ENCODE measurements at places on chromosomes 5 and 9.

DNA sequence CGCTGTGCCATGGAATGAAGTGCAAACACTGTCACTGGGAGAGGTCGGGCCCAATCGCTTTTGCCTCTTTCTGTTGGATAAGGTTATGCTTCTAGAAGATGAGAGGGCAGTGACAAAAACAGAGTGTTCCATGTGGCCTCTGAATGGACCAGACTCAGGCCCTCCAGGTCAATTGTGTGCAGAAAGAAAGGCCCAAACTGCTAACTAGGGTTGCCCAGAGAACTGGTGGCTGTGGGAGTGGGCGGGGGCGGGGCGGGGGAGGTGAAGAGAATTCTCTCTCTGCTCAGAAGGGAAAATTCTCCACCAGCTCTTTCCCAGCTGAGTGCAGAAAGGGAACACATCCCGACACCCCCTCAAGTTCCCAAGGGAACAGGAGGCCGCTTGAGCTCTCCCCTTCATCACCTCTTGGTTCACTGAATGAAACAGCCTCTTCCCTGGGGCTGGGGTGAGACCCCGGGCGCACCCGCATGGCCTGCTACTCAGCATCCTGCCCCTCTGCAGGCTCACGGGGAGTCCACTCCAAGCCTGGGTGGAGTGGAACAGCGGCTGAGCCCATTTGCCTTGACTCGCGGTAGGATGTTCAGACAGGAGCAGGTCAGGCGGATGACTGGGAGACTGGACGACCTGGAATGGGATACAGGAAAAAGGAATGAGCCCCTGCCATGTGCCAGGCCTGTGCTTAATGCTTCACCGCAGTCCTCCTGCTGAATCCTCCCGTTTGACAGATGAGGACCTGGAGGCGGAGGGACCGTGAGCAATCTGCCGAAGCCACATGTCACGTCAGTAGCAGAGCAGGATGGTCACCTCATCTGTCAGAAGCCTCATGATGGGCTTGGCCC, 93.8 kb upstream of the FANCC start:
- no peak for DNase-seq

- no peak for DNase-seq
These were observed 110.3 kb upstream of the SLIT3 start for GRCh38 chr5:169410996-169411783.

DNA sequence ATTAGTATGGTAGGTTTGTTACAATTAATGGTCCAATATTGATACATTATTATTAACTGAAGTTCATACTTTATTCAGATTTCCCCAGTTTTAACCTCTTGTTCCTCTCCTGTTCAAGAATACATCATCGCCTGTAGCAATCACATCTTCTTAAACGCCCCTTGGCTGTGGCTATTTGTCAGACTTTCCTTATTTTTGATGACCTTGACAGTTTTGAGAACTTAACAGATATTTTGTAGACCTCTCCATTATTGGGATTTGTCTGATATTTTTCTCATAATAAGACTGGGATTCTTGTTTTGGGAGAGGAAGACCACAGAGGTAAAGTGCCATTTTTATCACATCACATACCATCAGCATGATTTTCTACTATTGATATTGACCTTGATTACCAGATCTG, 112.3 kb upstream of the MARCHF11 start:
- no peak for DNase-seq

- peak; percentile 100 for DNase-seq
These were observed 102.7 kb downstream of the ADAMTS12 start for GRCh38 chr5:33788922-33789566.

- DNase-seq: no peak
These were observed 15.3 kb downstream of the DENND1A start for GRCh38 chr9:123914517-123915196.

DNA sequence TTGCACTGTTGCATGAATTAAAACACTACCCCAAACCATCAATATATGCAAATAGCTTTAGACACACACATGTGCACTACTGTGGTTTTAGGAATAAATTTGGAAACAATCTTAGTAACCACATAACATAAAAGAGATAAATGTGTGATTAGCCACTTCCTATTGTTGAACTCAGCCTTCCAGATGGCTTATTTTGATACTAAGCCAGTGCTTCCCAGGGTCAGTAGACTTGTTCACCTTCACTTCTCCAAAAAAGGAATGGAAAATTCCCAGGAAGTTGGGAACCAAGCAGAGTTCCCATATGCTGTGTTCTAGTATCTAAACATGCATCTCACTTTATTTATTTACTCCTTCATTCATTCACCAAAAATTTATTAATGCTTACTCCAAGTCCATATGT, 47.8 kb downstream of the SVEP1 start:
- DNase-seq: peak; percentile 29

GRCh38 chr5:124810396-124811006, 64.1 kb upstream of the ZNF608 start:
- DNase-seq: no peak

- DNase-seq: no peak
These were observed 19.5 kb downstream of the DCAF10 start for GRCh38 chr9:37820142-37820541.

DNA sequence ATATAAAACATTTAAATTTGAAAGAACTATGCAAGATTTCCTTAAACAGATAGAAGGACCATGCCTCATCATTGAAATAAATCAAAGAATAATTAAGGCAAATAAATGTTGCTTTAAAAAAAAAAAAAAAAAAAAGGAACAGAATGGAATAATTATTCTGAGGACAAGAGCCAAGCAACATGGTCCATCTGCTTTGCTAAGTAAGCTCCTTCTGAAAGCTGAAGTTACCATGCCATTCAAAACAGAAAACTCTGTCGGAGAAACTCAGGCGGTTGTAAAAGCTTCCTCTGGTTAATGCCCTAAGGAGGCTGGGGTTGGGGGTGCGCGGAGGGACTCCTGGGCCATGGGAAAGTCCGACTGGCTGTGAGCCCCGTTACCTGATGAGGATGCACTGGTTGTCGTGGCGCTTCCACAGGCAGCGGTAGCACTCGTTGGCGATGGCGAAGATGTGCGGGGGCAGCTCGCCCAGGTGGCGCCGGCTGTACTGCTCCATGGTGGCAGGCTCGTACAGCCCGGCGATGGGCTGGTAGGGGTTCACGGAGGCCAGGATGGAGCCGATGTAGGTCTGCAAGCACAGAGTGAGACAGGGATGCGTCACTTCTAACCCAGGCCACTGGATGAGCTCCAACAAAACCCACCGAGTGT, 141.7 kb downstream of the MYO10 start:
- no peak for DNase-seq

- no peak for DNase-seq
These were observed 183.4 kb downstream of the TMEM38B start for GRCh38 chr9:105877721-105878120.

DNA sequence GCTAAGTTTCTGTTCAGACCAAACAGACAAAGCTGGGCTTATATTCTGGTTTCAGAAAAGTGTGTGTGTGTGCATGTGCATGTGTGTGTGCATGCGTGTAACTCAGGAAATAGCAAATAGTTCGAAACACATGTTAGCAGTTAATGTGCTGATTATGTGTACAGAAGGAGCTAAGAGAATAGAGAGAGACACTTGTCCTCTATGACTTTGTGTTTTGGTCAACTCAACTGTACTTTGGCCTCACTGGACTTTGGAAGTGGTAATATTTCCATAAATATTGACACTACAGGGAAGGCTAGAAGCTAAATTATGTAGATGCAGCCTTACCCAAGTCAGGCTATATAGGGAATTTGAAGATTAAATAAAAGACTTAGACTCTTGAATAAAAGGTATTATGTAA, 155.5 kb downstream of the RAB3C start:
- no peak for DNase-seq

GRCh38 chr5:38551030-38552017, 5.1 kb downstream of the LIFR start:
- peak; percentile 62 for DNase-seq

DNA sequence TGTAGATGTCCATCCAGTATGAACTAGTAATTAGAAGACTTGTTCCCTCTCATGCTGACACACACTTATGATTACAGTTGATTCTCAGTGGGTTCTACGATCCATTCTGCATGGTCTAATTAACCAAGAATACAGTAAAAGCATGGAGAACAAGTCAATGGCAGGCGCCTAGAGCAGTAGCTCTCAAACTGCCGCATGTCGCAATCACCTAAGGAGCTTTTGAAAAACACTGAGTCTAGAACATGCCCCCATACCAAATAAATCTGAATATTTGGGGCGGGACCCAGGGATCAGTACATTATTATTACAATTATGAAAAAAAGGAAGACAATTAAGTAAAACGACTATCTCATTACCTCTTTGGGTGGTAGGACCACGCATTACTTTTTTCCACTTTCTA, 26.7 kb upstream of the CEP78 start:
- no peak for DNase-seq
